ENCODE measurements at places on chromosomes 12 and 14.

- no peak for DNase-seq
Observed at GRCh38 chr12:92059960-92060359, 85.7 kb downstream of the BTG1 start.

DNA sequence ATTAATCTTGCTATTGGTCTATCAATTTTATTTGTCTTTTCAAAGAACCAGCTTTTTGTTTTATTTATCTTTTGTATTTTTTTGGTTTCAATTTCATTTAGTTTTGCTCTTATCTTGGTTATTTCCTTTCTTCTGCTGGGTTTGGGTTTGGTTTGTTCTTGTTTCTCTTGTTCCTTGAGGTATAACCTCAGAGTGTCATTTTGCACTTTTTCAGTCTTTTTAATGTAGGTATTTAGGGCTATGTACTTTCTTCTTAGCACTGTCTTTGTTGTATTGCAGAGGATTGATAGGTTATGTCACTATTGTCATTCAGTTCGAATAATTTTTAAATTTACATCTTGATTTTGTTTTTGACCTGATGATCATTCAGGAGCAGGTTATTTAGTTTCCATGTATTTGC, 92.7 kb upstream of the DCD start:
- no peak for DNase-seq

DNA sequence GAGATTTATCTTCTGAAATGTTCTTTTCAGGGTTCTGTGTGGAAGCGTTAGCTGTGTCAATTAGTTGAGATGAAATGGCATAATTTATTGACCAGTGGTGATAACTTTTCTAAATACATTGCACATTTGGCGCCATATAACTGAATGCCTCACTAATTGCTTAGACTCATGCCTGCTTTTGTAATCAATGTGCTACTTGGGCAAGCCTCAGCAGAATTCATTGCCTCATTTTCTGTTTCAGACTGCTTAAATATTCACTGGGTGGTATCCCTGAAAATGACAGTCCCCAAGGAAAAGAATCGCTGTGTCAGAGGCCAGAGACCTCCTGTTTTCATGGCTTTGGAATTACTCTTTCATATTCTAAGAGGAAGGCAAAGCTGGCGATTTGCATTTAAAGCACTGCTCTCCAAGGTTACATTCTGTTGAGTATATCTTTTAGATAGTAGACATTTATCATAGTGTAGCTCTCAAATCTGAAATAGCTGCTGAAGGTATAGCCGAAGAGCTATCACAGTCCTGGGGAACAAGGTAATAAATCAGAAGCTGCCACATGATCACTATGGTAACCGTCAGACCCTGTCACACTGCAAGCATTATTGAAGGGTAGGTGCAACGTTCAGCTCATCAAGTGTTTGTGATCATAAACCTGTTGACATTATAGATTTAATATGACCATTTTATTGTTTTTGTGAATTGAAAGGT, 297.3 kb upstream of the E2F7 start:
- DNase-seq = no peak

DNA sequence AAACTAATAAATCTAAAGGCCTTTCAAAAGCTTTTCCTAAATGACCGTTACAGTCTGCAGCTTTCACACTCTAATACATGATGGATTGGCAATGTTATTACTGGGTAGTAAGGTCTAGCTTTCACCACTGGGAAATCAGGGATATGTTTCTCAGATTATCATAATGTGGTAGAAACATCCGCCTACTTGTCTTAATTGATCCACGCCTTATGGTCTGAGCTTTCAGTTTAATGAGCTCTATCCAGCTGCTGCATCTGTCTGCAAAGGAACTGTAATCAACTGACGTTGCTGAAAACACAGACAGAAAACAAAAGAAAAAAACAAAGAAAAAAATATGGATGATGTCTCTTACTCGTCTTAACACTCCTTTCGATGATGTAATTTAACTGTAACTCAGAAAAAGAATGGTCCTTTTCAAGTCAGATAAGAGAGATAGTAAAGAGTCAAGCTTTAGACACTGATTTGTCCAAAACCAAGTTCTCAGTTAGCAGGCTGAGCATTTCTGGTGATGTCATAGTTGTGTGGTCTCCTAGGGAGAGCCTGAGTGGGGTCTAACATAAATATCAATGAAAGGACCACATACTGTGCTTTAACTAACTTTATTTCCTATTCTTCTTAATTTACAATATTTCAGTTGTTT, 85.9 kb downstream of the C2CD5 start:
- DNase-seq = no peak

DNA sequence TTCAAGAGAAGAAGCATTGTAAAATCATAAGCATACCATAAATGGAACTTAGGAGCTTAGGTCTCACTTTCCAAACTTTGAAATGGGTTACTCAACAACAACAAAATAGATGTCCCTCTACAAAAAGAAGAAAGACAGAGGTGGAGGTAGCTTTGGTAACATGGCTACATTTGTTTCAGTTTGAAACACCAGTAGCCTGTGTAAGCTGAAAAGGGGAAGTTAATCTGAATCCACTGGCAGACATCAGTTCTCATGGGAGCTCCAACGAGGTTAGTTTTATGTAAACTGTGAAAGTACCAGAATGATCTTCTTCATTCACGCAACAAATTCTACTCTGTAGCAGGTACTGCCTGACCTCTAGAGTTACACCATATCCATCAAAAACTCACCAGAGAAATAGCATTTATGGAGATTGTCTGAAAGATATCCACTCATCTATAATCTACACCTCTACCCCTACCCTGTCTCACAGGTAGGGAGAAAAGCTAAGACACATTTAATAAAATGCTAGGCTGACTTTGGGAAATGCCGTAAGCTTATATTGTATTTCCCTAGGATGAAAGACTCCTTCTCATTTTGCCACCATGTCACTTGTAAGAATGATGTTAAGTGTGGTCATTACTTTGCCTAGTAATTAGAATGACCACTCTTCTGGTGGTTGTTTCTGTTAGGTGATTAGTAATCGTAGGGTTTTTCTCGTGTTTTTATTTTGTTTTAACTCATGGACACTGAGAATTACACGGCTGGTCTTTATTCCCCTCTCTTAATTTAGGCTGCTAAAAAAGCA, 224.1 kb downstream of the ASCL1 start:
- DNase-seq = no peak

DNA sequence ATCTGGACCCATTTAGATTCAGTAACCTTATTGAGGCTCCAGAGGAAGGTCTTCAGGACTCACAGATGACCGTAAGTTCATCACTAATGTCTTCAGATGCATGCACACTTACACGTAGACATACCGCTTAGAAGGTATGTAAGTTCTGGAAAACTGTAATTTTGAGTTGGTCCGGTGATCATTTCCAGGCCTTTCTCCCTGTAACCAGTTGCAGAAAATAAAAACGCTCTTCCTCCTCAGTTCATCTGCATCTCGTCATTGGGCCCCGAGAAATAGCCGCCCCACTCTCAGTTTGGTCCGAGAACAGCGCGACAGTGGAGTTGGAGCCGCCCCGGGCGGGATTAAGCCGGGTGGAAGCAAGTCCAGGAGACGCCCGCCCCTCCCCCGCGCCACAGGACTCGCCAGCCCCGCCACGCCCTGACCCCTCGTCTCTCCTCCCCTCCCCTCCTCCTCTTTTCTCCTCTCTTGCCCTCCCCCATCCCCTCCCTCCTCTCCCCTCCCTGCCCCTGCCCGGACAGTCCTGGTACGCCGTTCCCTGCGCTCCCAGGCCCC, 83.7 kb downstream of the TNFAIP2 start:
- DNase-seq = no peak

DNA sequence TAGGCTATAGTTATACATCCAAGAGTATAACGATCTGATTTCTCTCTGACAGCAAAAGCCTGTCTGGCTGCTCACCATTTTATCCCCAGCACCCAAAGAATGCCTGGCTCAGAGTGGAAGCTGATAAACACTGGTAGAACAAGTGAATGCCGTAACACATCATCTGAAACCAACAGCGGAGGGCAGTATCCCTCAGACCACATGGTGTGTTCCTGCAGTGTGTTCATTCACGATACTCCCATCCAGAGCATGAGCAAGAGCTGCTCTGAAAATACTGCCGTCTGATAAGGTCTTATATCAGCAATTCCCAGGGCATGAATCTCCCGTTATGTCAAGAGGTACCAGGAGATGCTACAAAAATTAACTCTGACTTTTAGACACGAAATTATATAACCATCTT, 95.9 kb downstream of the TTC7B start:
- DNase-seq = no peak

DNA sequence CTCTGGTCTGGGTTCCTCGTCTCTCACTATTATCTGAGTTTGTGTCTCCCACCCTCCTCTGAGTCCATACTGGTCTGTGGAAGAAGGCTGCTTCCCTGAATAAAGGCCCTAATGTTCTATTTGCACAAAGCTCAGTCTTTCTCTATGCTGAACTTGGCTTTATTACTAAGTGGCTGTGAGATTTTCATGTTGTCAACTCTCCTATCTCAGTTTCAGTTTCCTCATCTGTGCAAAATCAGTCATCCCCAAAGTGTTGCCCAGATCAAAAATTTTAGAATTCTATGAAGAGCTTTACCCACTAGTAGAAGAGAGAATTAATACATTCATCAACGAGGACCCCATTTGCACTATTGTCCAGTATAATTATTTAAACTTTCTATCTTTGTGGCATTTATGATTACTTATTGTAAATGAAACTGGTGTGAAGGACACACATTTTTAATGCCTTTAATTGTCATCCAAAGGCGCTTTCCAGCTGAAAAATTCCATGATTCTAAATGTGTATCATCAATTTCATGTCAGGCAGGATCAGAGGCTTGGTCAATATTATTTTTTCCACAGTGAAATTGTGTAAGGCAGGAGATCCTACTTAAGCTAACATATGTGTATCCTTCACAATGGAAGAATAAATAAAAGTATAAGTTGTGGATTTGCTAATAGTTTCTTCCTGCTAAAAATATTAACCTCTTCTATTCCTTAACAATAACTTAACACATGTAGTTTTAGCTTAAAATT, 79.1 kb upstream of the EEA1 start:
- DNase-seq = no peak

DNA sequence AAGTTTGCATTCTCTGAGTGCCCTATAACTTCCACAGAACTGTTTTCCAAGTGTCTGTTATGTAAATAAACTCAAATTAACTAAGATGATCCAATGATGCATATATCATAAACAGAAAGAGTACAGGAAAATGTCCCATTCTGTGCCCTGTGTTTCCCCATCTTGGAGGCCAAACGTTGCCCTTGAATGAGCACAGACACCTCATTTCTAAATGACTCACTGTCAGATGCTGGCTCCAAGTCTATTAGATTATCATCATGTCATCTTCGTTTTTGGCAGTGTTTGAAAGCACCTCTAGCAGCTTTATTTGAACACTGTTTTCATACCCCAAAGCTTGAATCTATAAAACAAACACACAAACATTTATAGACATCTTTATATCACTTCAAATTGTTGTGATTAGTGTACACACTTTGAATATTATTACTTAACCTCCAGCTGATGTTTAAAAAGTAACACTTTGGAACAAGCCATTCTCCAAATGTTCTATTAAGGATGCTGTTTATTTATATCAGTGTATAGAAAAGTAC, 424.2 kb downstream of the NOVA1 start:
- DNase-seq = no peak

- peak; percentile 53 for DNase-seq
Observed at GRCh38 chr12:111598637-111599452, at the start of gene ATXN2. TSS of gene ATXN2 (minus strand) at chr12:111599315. CDS start at chr12:111599034, 281 bp downstream.

DNA sequence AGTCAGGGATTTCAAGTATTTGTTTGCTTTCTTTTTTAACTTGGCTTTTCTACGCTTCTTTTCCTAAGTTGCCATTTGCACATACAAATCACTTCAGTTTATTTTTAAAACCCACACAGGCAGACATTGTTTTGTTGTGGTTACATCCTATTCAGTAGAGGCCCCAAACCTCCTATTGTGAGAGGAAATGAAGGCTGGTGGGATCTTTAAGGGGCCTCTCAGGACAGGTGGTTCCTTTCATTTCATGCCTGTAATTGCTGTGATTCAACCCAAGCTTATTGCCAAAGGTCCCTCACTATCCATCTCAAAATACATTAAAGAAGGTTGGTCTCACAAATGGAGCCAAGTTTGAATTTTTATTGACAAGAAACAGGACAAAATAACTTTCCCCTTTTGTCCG, 257.1 kb downstream of the ADAMTS20 start:
- no peak for DNase-seq

- no peak for DNase-seq
Observed at GRCh38 chr14:35406506-35407305, 2.2 kb upstream of the NFKBIA start.

- no peak for DNase-seq
Observed at GRCh38 chr12:112219195-112219594, 93.8 kb downstream of the TRAFD1 start.

DNA sequence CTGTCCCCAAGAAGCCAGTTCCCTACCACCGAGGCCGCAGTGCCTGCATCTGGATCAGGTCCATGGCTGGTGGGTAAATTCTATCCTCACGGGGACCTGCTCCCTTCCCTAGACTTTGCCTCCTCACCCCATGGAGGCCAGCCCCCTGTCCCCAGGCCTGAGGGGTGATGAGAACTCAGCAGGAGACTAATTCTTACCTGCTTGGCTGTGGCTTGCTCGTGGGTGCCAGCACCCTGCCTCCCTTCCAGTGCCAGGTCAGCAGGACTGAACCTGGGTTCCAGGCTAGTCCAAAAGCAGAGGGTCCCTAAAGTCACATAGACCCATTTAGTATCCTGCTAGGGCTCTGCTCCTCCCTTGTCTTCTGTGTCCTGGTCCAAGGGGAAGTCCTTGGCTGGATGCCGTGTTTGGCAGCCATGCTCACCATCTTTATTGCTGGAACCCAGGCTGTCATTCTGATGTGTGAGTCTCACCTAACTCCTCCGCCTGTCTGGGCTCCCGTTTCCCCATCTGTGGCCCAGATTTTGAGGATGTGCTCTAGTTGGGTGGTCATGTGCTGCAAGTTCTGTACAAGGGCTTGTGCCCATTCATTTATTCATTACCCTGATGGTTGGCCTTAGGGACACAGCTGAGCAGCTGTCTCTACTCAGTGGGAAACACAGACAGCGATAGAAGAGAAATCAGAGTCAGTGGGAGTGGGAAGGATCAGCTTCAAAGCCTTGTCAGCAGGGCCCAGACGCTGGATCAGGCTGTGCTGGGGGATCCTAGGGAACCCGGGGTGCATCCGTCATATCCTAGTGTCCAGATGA, 949 bp downstream of the PLBD2 start:
- DNase-seq = no peak

DNA sequence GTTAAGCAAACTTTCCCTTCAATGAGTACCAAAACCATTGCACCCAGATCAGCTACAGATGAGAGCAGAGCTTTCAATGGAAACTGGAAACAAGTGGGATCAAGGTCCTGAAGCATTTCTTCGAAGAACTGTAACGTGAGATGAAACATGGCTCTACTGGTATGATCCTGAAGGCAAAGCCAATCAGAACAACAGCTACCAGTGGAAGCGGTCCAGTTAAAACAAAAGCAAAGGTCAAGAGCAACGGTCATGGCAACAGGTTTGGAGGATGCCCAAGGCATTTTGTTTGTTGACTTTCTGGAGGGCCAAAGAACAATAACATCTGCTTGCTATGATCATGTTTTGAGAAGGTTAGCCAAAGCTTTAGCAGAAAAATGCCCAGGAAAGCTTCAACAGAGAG, 137.9 kb upstream of the CPSF6 start:
- no peak for DNase-seq

Data from stimulated activated CD4-positive, alpha-beta T cell treated with anti-CD3 and anti-CD28 coated beads, Interleukin-4, amount 100 ng/mL, for 48 hours (primary cell).